ENCODE measurements at places on chromosomes 12 and 14.

DNA sequence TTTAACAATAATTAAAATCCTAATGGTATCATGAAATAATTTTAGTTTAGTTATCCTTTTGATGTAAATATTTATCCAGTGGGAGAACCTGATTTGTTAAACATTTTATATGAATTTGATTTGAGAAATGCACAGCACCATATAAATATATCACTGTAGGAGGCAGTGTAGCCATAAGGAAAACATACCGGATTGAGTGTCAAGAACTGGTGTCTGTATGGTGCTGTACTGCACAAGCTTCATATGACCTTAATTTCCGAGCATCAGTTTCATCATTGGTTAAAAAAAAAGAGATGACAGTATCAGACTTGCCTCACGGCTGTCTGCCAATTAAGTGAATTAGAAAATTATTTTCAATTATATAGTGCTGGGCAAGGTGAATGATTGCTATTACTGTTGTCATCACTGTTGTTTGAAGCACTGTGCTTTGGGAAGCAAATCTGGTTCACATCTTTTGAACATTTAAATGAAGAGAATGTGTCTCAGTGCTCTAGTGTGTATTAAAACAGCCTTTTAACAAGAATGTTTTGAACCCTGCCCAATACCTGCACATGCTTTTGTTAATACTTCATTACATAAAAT, 72.1 kb downstream of the TMTC2 start:
- DNase-seq: no peak

DNA sequence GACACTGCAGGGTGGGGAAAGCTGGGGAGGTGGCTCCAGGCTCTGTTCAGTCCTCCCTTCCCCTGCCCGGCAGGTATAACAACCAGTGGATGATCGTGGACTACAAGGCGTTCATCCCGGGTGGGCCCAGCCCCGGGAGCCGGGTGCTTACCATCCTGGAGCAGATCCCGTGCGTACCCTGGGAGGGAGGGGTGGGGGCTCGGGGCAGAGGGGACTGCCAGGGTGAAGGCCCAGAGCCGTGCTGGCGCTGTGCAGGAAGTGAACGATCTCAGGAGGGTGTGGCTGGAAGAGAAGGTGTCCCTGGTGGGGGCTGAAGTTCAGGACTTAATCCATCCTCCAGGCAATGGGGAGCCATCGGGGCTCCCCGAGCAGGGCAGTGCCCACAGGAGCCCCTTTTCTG, 18.9 kb downstream of the SDS start:
- DNase-seq: no peak

- DNase-seq: no peak
Observed at GRCh38 chr14:66105815-66106214, 380.4 kb upstream of the CCDC196 start.

- DNase-seq: no peak
Observed at GRCh38 chr14:79915406-79915805, 295.9 kb downstream of the DIO2 start.

- DNase-seq: no peak
Observed at GRCh38 chr12:71538807-71539206, 99.2 kb downstream of the LGR5 start.

DNA sequence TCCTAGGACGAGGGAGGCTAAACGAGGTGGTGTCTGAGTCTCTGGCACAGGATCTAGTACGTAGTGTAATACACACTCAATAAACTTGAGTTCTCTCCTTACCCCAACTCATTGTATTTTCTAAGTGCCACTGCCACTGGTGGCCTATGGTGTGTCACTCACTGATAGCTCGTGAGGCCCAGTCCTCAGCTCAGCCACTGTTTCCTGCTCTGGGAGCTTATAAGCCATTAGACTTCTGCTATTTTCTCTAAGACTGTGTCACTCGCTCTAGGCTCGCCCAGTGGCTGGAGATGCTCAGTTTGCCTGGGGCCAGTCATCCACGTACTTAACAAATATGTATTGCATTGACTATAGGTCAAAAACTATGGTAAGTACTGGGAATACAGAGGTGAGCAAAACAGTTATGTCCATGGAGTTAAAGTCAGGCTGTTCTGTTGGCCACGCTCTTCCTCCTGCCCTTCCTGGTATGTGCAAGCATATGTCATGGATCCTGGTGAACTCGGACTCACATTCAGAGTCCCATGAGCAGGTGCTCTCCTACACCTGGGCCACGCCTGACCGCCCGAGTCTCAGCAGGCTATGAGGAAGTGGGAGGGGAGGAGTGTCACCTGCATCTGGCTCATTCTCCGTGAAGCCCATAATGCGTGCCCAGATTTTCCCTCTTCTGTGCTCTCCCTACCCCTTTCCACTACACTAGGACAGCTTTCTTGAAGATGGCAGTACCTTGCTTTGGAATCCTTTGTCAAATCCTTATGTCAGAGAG, 41.6 kb downstream of the DEGS2 start:
- DNase-seq: no peak

DNA sequence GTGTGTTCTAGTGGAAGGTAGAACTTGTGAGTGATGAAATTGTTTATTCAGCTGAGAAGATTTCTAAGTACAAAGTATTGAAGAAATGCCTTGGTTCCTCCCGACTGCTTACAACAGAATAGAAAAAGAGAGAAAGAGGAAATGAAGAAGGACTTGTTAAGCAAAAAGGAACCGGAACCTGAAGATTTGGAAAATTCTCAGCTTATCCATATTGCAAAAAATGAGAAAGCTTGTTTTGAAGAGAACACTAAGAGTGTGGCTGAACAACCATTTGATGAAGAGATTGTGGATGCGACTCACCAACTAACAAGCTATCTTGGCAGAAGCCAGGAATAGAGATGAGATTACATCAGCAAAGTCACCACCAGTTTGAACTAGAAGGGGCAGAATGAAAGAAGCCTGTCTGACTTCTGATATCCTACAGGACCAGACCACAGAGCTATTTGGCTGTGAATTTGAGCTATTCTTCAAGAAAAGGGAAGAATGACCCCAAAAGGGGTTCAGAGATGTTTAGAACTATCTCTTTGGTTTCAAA, 15.1 kb downstream of the NDUFA9 start:
- DNase-seq: no peak

DNA sequence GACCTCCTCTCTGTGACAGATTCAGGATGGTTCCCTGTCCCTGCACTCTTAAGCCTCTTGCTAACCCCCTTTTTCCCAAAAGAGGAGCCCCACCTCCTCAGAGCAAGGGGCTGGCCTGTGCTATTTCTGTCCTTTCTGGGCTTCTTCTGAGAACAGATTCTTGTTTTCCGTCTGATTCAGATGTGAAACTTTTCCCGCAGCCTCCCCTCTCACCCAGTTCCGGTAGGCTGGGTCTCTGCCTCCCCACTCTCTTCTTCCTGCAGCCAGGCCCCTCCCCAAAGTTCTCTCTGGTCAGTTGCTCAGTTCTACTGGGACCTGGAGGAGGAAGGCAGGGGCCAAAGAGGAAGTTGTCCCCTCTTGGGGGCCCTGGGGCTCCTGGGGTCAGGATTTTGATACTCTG, 11.8 kb downstream of the PDE1B start:
- no peak for DNase-seq

DNA sequence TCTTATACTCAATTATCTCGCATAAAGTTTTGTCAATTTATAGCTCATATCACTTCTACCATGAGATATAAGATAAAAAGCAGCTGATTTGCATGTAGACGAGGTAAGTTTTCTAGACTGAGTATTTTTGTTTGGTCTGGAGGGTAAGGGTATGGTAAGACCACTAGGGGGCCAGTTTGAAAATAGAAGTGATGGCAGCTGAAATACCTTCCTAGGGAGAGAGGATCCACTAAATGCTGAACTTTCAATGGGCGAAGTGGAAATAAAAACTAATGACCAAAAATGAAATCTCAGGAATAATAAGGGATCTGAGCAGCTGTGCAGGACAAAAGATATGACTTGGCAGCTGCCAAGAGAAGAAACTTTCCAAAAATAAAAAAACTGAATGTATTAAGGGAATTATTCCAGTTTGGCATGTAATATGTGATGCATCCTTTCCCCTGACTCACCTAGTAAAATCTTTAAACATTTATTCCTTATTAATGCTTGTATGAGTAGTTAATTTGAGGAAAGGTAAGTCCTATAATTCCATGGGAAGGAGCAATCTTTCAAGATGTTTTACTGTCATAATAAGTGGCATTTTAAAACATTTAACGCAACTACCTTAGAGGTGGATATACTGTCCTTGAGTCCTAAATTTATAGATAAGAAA, 754.5 kb downstream of the C12orf50 start:
- no peak for DNase-seq

DNA sequence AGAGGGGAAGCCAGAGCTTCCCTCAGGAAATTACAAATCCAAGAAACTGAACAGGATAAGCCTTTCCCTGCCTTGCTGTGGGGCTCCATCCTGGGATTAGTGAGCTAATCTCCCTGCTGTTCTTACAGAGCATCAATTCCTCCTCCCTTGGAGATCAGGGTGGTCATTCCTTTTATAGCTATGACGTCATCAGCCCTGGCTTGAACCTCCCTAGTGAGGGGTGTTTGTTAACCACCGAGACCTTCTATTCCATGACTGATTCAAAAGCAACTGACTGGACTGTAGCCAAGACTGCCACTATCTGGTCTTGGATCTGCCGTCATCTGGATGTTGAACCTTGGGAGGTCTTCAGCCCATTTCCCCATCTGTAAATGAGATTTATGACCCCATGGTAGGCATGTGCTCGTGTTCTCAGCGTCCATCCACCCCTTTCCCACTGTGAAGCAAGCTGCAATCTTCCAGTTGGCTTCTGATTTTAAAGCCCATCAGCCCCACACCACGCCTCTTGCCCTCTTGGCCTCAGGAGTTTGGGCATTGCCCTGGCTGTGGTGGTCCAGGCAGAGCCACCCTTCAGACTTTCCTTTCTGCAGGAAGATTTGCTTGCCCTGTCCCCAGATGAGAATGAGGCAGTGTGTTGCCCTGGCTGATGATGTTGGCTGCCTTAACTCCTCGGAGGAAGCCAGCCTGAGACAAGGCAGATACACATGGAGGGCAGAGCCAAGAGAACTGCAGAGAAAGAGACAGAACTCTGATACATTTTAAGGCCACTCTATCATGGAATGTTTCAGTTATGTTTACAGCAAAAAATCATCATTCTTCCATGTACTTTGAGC, 59.6 kb upstream of the ACTN1 start:
- no peak for DNase-seq

DNA sequence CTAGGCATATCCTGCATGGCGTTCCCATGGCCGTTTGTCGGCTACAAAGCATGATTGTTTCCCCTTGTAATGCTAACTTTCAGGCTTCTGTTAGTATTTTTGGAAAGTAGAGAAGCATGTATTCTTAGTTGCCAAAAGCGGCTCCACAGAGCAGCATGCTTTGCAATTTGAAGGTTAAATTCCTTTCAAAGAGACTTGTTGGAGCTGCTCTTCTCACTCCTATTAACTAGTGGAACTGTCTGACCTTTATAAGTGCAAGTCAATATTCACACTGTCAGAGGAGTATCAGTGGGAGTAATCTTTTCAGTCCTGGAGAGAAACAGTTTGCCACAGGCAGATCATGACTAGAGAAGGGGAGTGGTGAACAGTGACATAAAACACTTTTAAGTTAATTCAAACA, 656.1 kb upstream of the NOVA1 start:
- no peak for DNase-seq

DNA sequence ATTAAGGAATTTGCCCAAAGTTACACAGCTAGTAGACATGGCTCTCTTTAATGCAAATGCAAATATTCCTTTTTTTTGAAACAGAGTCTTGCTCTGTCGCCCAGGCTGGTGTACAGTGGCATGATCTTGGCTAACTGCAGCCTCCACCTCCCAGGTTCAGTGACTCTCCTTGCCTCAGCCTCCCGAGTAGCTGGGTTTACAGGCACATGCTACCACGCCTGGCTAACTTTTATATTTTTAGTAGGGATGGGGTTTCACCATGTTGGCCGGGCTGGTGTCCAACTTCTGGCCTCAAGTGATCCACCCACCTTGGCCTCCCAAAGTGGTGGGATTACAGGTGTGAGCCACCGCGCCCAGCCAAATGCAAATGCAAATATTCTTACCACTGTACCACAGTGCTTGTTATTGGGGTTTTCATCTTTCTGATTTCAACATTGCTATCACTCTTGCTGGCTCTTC, 24.5 kb upstream of the HIGD1C start:
- DNase-seq: no peak

- peak; percentile 37 for DNase-seq
Observed at GRCh38 chr14:88168498-88169165, 154.4 kb downstream of the KCNK10 start.

DNA sequence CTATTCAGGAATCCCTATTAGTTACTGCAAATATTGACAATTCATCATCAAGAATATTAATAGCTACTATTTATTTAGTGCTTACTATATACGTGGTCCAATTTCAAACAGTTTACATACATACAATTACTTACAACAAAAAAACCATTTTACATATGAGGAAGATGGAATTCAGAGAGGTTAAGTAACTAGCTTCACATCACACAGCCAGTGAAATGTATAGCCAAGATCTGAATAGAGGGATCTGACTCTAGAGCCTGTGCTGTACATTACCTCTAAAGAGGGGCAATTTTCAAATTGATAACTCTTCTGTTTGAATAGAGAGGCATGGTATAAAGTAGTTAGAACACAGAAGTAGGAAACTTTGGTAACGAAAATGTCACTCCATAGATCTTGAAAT, 18.3 kb downstream of the SOX5 start:
- DNase-seq: no peak
